ENCODE measurements at places on chromosomes 16 and 17.

- DNase-seq, result no peak
Measured at GRCh38 chr17:43616852-43617251, 44.9 kb downstream of the MEOX1 start.

DNA sequence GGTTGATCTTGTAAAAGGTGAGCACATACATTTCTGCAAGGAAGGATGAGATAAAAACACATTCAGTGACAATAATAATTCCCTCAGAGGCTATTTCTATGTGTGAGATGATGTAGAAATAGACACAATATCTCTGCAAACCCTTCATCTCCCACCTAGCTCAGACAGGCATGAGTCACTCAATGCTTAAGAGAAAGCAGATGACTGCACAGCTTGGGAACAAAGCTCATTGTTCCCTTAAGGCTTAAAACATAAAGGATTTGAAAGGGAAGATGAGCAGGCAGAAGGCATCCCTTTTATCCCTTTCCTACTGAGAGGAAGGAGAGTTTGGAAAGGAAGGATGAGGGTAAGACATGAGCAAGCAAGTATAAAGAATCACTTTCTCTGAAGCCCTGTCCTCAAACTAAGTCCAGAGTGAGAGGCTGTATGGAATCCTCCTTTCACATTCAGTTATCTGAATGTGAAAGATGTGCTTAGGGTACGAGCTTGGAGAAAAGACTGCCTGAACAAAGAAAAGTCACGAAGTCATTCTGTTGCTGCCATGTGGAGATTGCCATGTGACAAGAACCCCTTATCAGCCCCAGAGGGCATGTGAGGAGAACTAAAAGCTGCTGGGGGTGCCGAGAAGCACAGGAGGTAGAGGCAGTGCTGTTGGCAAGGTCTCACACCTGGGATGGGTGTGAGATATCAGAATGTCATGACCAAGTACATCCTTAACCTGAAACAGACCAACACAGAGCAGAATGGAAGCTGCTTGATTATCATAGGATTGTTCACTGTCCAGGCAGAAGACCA, 58.2 kb downstream of the CNTNAP4 start:
- DNase-seq, result no peak

- no peak for DNase-seq
Measured at GRCh38 chr17:33892717-33893591, 362.1 kb upstream of the CCL2 start.

DNA sequence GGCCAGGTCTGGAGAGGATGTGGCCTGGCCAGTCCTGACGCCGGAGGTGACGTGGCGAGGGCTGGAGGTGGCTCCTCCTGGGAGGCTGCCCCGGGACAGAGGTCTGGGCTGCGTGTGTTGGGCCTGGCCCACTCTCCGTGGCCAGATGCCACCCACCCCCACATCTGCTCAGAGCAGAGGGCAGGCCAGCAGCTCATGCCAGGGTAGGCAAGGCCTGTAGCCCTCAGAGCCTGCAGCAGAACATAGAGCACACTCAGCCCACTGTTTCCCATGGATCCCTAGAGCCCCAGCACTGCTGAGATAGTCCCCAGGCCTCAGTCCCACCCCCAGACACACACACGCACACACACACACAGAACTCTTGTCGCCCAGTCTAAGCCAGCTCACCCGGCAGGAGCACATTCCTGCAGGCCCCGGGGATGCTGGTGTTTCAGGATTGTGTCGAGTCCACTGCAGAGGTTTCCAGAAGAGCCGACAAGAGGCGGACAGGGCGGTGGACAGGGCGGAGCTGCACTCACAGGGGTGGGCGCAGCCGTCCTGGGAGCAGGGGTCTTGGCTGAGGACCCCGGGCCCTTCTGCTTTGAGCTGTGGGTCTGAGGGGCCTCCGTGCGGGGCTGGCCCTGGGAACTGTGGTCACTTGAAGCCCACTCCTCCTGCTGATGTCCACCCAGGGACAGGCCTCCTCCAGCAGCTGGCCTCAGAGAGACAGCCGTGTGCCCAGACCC, 33.4 kb downstream of the SOX8 start:
- no peak for DNase-seq

- DNase-seq, result no peak
Measured at GRCh38 chr17:2266865-2267228, 36.7 kb downstream of the SMG6 start.

DNA sequence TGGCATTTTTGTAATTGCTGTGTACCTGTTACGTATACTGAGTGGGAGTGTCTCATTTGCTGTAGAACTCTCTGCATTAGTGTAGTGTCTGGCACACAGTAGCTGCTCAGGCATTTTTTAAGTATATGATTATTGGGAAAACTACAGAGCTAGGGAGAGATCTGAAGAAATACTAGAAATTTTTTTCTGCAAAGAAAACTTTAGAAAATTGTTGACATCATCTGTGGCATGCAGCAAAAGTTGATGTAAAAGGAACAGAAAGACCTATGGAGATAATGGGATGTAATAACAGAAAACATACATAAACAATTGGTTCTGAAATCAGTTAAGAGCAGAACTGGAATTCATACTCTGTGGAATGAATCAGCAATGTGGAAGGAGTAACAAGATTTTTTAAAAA, 11.6 kb downstream of the CLTC start:
- no peak for DNase-seq

GRCh38 chr17:48456589-48456988, 26.6 kb upstream of the SKAP1 start:
- DNase-seq, result no peak

GRCh38 chr16:66511602-66512271, 38.2 kb downstream of the TK2 start:
- no peak for DNase-seq

DNA sequence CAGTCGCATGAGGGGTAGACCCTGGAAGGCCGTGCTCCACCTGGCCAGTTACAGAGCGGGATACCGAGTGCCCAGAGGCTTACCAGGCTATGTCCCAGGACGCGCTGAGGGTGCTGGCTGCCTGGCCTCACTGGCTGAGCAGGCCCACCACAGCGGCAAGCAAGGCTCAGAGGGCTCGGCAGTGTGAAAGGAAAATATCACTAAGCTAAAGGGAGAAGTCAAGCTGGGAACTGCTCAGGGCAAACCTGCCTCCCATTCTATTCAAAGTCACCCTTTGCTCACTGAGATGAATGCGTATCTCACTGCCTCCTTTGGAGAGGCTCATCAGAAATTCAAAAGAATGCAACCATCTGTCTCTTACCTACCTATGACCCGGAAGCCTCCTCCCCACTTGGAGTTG, 37.4 kb downstream of the CCDC57 start:
- no peak for DNase-seq

DNA sequence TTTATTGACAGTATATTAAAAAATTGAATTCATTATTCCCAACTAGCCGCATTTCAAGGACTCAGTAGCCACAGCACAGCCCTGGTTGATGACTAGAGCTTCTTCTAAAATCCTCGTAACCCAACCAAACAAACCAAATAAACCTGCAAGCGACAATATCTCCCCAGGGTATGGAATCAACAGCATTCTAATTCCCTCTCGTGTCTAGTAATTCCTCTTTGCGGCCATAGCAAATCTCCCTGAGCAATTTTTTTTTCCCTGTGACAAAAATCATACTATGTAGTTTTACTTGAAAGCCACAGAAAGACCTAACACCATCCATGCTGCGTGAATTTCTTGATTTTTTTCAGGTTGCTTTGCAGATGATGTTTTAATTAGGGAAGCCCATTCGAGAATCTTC, 143.4 kb upstream of the MYOCD start:
- DNase-seq, result no peak

GRCh38 chr16:22670551-22671041, 143.4 kb upstream of the HS3ST2 start:
- DNase-seq, result peak; percentile 29

GRCh38 chr16:8776129-8776584, 21.3 kb downstream of the TMEM186 start:
- no peak for DNase-seq

GRCh38 chr16:27319257-27319965, 5.6 kb downstream of the IL4R start:
- no peak for DNase-seq

DNA sequence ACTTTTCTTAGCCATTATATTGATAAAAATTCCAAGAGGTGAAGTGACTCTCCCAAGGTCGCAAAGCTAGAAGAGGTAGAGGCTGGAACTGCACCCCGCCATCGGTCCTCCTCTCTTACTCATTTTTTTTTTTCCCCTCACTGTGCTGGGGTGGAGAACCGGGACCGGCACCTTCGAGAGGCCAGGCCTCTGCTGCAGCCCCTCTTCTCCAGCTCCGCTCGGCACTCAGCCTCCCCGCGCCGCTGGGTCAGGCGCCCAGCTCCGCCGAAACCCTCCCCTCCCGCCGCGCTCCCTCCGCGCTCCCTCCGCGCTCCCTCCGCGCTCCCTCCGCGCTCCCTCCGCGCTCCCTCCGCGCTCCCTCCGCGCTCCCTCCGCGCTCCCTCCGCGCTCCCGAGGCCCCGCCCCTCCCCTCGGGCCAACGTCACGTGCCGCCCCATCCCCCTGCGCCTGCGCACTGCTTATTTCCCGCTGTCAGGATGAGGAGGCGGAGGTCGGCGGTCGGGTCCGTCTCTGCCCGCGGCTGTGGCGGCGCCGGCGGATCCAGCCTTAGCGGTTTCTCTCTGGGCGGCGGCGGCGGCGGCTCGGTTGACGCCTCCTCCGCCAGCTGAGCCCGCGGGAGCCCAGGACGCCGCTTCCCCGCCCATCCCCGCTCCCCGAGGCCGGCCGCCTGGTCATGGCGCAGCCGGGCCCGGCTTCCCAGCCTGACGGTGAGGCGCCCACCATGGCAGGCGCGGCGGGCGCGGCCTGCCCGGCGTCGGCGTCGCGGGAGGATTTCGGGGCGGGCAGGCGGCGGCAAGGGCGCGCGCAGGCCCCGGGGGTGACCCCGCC, at the start of gene RABEP1:
TSS of gene RABEP1 (plus strand) at position 471 of the 828 bp plus-strand sequence. CDS start at position 674, 203 bp downstream.
- peak; percentile 90 for DNase-seq

All from activated B cell treated with CpG ODN at 0.5 μM for 24 hours (primary cell).